ENCODE measurements at places on chromosomes 11 and 22. TPM values are rescaled to one million over a fixed set of nuclear protein-coding genes. Genes with fewer than 3 reads are reported as not detected.

The RBMXL2 gene
- total RNA-seq = not detected

The KCNJ5 gene
- not detected for total RNA-seq

The CDC45 gene
- 99.9 TPM for total RNA-seq

The C1QTNF5 gene
- not detected for total RNA-seq

The B3GAT1 gene
- 0.17 TPM for total RNA-seq

DNA sequence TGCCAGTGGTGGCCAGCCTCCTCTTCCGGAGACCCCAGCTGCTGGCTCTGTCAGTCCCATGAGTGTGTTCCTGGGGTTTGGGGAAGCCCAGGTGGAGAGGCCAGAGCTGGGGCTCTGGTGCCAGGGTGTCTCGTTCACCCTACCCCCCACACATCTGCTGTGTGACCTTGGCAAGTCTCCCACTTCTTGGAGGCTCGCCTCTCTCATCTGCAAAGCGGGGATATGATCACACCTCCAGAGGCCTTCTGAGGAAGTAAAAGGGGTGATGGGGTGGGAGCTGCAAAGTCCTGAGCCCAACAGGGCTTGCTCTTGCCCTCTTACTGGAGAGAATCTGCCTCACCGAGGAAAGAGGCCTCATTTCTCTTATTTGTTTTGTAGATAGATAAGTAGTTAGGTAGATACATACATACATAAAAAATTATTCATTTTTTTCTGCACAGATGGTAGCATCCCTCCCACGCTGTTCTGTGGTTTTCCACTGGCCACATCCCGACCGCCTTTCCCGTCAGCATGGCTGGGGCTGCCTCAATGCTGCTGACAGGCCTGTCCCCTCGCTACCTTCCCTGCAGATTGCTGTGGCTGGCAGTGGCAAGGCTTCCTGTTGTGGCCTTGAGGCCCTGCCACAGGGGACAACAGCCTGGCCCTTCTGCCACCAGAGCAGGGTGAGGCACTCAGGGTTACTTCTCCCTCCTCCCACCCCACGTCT, 23.9 kb downstream of the MYO7A start:
- no peaks in the 10 kb centered on the region for H3K27me3 ChIP-seq
- H3K36me3 ChIP-seq = no peaks in the 10 kb centered on the region
- ATAC-seq = peak; percentile 89
- H3K27ac ChIP-seq = peak overlapping the region; percentile 86

DNA sequence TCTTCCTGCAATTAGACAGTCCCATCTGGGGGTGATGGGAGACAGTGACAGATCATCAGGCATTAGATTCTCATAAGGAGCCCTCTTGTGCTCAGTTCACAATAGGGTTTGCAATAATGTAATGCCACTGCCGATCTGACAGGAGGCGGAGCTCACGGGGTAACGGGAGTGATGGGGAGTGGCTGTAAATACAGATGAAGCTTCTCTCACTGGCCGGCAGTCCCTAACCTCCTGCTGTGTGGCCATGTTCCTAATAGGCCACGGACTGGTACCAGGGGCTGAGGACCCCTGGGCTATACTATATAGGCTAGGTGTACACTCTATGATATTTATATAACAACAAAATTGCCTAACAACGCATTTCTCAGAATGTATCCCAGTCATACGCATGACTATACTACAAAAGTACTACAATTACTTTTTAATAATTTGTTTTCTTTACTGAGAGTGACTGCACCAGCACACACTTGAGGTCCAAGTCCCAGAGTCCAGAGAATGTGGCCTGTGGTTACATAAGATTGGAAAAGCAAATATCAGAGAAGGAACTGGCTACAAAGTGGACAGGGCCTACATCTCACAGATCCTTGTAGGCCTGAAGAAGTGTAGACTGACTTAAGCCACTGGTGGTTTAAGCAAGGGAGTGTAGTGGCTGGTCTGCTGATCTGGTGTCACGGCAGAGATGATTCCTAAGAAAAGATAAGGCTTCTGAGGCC, 200.0 kb downstream of the LARGE1 start:
- H3K4me1 ChIP-seq = no peaks in the 10 kb centered on the region
- H3K36me3 ChIP-seq = no peaks in the 10 kb centered on the region
- no peak overlapping the region for H3K27ac ChIP-seq
- H3K4me3 ChIP-seq = no peak overlapping the region
- no peaks in the 10 kb centered on the region for H3K27me3 ChIP-seq

DNA sequence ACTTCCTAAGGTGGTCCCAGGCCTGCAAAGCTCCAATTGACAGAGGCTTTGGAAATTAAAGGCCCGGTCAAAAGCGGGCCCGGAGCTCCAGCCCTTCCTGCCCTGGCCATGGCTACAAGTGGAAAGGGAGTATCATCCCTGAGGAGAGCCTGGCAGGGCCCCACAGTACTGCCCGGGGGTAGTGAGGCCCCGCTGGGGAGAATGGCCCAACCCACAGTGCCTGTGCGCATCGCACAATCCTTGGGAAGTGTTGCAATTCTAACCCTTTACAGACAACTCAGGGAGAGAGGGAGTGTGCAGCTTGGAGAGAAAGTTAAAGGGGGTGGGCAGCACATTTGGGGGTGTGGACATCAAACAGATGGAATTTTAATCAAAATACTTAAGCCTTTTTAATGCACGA, 3.6 kb downstream of the CACNG2 start:
- H3K36me3 ChIP-seq = no peaks in the 10 kb centered on the region
- H3K27ac ChIP-seq = no peak overlapping the region
- peaks cover 68% of the 10 kb centered on the region for H3K27me3 ChIP-seq
- H3K4me3 ChIP-seq = no peak overlapping the region
- no peak for ATAC-seq

DNA sequence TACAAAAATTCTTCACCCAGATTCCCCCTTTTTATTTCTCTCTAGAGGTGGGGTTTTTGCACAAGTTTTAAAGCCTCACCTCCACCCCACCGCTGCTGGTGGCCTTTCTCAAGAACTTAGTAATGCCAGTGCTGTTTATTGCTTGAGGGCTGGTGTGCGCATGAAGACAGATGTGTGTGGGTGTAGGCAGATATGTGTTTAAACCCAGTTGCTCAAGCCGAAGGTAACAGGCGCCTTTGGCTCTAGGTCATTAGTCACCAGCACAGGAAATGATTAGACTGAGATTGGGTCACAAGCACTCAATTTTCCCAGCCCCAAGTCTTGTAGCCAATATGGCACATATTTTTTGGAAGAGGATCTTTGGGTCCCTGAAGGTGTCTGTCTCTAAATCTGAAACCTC, 2.7 kb upstream of the CLMP start:
- H3K36me3 ChIP-seq = no peaks in the 10 kb centered on the region
- H3K27me3 ChIP-seq = peaks cover 45% of the 10 kb centered on the region
- H3K4me1 ChIP-seq = peaks cover 6% of the 10 kb centered on the region
- ATAC-seq = peak; percentile 82
- no peak overlapping the region for H3K27ac ChIP-seq

DNA sequence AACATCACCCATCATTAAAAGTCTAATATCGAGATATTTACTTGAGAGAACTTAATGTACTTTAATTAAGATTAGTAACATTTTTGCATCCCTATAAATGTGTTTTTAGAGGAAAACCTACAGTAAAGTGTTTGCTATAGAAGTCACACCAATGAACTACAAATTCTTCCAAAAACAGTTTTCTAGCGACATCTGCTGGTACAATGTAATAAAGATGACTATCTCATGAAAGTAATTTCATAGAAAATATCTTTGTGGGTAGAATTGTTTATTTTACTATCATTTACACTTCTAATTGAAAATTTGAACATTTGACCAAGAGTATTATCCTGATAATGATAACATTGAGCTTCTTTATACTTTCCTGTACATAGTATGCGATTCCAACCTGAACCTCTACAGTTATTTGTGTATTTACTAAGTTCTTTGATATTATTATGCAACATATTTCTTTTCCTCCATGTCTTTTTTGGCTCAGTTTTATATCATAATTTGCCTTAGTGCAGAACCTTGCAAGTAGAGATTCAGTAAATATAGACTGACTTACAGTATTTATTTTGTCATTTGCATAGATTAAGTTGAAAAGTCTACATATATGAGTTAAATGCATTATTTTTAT, 252.7 kb downstream of the TMEM135 start:
- no peak overlapping the region for H3K27ac ChIP-seq
- no peaks in the 10 kb centered on the region for H3K27me3 ChIP-seq
- H3K36me3 ChIP-seq = no peaks in the 10 kb centered on the region
- H3K4me1 ChIP-seq = no peaks in the 10 kb centered on the region
- ATAC-seq = no peak

Data from activated T-helper 17 cell treated with anti-CD3 and anti-CD28 coated beads, Interleukin-2, amount 50 U/mL, for 72 hours (primary cell).